ENCODE measurements at places on chromosomes 13 and 19.

DNA sequence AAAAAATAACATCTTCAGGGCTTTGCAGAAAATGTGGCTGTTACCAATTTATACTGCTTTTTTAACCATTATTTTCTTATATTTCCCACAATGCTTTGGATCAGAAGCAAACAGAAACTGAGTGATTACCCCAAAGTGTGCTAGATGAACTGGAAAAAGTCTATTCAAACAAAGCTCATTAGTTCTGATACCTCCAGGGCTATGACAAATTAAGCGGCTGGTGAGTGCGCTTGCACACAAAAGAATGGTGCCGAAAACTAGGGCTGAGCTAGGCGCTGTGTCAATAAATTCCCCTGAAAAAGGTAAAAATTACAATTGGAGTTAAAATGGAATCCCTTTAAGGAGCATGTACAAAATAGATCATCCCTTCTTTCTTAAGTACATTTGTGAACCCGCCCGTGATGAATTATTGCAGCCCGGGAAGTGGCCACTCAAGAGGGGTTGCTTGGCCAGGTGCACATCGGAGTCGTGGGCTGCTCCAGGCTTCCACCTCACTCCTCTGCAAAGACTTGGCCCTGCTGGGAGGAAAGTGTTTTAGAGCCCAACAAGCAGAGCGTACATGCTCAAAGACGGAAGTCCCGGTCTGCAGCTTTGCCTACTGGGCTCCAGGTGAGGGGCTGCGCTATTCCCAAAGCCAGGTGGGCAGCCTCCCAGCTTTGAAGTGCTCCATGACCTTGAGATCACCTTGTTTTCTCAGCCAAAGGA lies 164.0 kb upstream of the ZNF507 start:
- no peak for DNase-seq

DNA sequence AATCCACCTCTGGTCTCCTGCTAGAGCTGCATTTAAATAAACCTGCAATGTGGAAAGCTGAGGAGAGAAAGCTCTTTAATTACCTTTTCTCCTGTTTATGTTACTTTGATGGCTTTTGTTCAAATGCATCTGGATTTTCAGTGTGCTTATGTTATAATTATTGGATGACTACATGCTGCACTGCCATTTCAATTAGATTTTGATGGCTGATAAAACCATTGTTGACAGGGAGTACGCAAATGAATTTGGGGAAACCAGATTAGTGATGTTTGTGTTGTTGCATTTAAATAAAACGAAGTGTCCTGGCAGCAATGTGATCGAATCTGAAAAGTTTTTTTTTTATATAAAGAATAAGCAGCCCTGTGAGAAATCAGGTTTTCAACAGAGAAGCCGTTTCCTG lies 799.8 kb downstream of the DIAPH3 start:
- no peak for DNase-seq

DNA sequence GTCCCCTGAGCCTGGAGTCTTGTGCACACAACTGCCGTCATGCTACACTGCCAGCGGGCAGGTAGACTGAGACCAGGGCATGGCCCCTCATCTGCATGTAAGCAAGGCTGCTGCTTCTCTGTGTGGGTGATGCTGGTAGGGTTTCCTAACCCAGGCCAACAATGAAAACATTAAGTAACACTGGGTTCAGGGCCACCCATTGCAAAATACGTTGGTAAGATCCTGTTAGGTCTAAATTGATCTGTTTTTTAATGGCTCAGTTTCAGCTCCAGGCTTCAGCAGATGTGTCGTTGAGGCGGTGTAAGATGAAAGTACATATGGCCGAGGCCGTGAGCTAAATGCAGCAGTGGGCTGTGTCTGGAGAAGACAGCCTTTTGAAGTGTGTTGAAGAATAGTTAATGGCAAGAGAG lies 383.4 kb downstream of the IRS2 start:
- no peak for DNase-seq

GRCh38 chr19:55678121-55678671 lies 3.2 kb downstream of the EPN1 start:
- no peak for DNase-seq

Data from activated naive CD4-positive, alpha-beta T cell treated with anti-CD3 and anti-CD28 coated beads, Interleukin-2, amount 10 ng/mL, durations not matched to agents 7 days and 5 days (primary cell).